ENCODE measurements at places on chromosomes 11 and 22.
A peak's percentile ranks its signal among the peaks of the same experiment; 100 is the strongest.

DNA sequence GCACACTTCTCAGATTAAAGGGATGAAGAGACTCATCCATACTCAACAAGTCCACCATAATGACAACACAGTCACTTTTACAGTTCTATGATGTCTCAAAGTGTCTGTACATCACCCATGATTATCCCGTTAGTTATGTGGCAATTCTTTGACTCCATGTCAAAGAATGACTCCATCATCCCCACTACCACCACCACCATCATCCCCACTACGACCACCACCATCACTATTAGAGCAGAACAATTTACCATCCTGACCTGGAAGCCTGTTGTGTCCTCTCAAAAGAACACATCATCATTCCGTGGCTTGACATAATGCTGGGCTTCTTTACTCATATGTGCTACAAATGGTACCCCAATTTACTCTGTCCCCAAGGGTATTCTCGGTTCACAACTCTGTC lies 13.7 kb downstream of the PRR5L start:
- no peak for DNase-seq

- no peak for DNase-seq
These were observed 14.6 kb downstream of the KCNA4 start for GRCh38 chr11:30002157-30002785.

DNA sequence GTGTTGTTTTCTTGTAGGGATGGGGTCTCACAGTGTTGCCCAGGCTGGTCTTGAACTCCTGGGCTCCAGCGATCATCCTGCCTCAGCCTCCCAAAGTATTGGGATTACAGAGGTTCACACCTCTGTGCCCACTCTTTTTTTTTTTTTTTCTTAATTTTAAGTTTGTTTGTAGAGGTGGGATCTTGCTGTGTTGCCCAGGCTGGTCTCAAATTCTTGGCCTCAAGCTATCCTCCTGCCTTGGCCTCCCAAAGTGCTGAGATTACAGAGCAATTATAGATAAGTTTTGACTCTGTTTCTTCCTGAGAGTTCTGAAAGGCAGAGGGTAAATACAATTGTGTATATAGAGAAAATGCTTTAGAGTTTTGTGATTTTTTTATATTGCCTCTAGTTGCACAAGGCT lies 160.4 kb downstream of the TEAD1 start:
- DNase-seq = no peak

GRCh38 chr11:103798026-103798425 lies 238.4 kb upstream of the DDI1 start:
- no peak for DNase-seq

GRCh38 chr11:70640408-70640807 lies 242.1 kb downstream of the CTTN start:
- DNase-seq = no peak

GRCh38 chr11:14894657-14895598 lies 2.9 kb upstream of the CYP2R1 start:
- DNase-seq = no peak

DNA sequence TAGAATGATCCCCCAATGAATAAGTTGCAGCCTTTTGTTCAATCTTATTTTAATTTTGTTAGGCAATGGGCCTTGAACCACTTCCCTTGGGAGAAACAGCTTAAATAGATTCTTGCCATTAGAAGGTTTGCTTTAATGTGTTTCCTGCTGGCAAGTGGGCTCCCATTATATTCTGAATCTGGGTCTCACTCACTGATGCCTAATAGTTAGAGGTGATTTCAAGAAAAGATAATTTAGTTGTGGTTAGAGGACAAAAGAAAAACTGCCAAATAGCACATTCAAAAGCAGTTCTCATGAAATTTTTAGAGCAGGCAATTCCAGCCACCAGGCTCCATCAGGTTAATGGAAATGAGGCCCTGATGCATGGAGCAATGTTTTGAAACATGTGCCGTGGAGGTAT lies 362.6 kb upstream of the CHORDC1 start:
- DNase-seq = no peak

DNA sequence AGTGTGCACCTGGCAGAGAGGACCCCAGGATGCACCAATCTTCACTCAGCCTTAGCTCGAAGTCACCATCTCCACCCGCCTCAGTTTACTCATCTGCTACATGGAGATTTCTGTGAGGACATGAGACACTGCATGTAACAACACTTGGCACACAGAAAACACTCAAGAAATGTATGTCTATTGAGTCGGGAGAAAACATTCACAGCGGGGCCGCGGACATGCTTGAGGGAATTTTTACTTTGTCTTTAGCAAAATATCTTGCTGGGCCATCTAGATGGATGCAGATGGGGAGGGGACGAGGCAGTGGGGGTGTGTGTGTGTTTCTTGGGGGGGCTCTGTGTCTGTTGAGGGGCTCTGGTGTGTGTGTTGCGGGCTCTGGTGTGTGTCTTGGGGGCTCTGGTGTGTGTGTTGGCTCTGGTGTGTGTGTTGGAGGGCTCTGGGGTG lies 28.4 kb upstream of the RFPL3 start:
- no peak for DNase-seq

GRCh38 chr11:131109257-131109656 lies 193.0 kb upstream of the SNX19 start:
- DNase-seq = no peak

- DNase-seq = no peak
These were observed 3.6 kb upstream of the OR2AT4 start for GRCh38 chr11:75100314-75100713.

GRCh38 chr11:47498149-47498548 lies 49.2 kb upstream of the RAPSN start:
- no peak for DNase-seq

DNA sequence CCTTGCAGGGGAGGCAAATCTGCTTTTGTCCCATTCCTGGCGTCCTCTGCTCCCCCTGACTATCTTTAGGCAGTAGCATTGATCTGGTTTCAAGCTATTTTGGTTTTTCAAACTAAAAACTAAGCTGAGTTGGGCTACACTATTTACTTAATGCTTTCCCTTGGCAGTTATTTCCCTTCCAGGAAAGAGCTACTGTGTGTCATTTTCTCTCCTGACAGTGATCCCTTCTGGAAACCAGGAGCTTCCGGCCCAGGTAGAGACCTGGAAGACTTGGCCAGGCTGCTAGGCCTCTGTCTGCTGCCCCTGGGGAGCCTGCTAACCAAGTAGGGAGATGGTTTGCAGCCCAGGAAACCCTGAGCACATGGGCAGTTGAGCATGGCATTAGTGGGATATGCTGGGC lies 35.0 kb downstream of the NAV2 start:
- DNase-seq = no peak

- DNase-seq = no peak
These were observed 6.5 kb downstream of the APOBEC3A start for GRCh38 chr22:38963872-38964271.

GRCh38 chr22:44494497-44494896 lies 3.5 kb downstream of the RTL6 start:
- DNase-seq = no peak

GRCh38 chr11:30025396-30026139 lies 8.7 kb upstream of the KCNA4 start:
- DNase-seq = no peak

DNA sequence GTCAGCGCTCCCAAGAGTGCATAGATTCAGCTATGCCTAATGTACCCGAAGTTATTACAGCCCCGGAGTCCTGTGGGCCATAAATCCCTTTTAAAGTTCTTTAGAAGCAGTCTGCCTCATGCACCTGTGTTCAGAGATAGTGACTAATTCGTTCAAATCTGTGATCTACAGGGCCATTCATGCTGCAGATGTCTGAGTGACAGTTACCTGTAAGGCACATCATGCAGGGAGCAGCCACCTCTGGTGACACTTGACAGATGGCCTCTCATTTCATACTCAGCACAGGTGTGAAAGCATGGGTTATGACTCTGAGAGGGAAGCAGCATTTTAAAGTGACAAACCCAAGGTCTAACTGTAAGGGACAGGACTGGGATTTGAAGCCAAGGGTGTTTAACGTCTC lies 2.4 kb upstream of the E2F8 start:
- DNase-seq = no peak

- DNase-seq = no peak
These were observed 496 bp downstream of the SYT7 start for GRCh38 chr11:61580271-61580888.

- no peak for DNase-seq
These were observed 1.5 kb downstream of the OLFML1 start for GRCh38 chr11:7486781-7487140.

- DNase-seq = no peak
These were observed 22.9 kb downstream of the RAB38 start for GRCh38 chr11:88152381-88152780.

DNA sequence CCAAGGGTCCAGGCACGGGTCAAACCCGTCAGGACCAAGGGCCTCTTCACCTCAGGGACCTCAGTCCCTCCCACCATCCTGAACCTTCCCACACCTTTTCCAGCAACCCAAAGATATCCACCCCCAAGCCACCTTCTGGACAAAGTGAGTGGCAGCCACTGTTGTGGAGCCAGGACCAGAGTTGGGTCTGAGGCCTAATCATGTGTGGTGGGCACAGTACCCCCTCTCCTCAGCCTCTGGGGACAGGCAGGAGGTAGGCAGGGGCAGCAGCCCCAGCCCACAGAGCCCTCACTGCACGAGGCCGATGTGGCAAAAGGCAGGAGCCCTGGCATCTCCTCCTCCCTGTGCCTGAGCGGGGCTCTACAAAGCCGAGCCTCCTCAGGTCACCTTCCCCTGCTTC lies 2.5 kb downstream of the KCNJ11 start:
- DNase-seq = no peak

GRCh38 chr11:125091247-125091876 lies 20.1 kb downstream of the TMEM218 start:
- DNase-seq = no peak

- no peak for DNase-seq
These were observed 320.5 kb upstream of the ANO3 start for GRCh38 chr11:26011474-26011873.

GRCh38 chr11:16278273-16278672 lies 78.1 kb downstream of the SOX6 start:
- no peak for DNase-seq

DNA sequence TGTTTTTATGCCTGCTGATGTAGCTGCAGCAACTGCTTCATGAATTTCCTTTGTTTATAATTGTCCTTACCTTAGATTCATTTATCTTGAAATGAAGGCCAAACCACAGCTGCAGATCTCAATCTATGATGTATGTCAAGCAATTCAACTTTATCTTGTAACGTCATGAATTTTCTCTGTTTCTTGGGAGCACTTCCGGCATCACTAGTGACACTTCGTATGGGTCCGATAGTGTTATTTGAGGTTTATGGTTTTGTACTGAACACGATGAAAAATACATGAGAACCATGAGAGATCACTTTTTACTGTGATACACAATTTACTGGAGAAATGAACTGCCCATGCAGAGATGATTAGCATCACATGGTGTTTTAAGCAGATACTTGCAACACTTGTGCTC lies 98.5 kb downstream of the CSTPP1 start:
- DNase-seq = no peak

DNA sequence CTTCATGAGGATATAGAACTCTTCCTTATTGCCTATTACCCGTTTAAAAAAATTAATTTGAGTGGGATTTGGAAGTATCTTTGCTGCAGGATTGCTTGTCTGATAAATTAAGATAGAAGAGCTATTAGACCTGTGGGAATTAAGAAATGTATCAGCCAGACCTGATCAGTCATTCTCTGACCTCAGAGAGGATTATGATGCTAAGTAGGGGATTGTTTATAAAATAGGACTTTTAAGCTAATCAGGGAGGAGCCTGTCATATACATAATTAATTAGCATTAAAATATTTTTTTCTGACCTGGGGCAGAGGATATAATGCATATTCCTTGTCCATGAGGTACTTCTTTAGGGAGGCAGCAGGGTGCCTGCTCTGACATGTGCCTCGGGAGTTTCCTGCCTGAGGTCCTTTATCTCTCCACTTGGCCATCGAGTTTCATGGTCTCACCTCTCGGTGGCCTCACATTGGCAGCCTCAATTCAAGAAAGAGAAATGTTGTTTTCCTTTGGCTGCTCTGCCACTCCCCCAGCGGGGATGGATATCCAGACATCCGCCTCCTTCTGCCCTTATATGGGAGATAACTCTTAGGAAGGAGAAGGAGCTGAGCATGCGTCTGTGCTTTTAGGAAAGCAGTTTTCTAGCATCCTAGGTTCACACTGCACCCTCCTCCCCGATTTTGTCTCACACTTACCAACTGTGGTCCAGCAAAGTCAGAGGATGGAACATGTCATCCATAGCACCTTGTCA lies 41.1 kb downstream of the DIXDC1 start:
- no peak for DNase-seq

GRCh38 chr22:49234459-49234858 lies 593.2 kb downstream of the BRD1 start:
- DNase-seq = no peak

- no peak for DNase-seq
These were observed 142.3 kb downstream of the OR4C45 start for GRCh38 chr11:50174975-50175374.

GRCh38 chr11:35040221-35040942 lies 98.6 kb upstream of the CD44 start:
- peak; percentile 43 for DNase-seq

DNA sequence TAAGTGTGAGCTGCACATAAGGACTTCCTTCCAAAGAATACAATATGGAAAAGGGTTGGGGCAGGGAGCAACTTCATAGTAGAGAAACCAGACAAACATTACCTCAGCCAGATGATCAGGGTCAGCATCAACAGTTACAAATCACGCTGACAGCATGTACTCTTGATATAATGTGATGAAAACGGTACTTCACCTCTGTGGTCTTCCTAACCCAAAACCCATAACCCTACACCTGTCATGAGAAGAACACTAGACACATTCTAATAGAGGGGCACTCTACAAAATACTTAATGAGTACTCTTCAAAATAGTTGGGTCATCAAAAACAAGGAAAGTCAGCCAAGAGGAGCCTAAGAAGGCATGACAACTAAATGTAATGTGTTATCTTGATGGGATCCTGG lies 43.9 kb downstream of the RRAS2 start:
- DNase-seq = no peak

- DNase-seq = no peak
These were observed 78.0 kb upstream of the PPARA start for GRCh38 chr22:46072110-46072881.

- no peak for DNase-seq
These were observed 1.7 kb downstream of the ADAMTS15 start for GRCh38 chr11:130449996-130450769.

GRCh38 chr11:704781-705645 lies 1.0 kb upstream of the EPS8L2 start:
- DNase-seq = no peak

- DNase-seq = no peak
These were observed 627.8 kb upstream of the ANO5 start for GRCh38 chr11:21564833-21565682.

DNA sequence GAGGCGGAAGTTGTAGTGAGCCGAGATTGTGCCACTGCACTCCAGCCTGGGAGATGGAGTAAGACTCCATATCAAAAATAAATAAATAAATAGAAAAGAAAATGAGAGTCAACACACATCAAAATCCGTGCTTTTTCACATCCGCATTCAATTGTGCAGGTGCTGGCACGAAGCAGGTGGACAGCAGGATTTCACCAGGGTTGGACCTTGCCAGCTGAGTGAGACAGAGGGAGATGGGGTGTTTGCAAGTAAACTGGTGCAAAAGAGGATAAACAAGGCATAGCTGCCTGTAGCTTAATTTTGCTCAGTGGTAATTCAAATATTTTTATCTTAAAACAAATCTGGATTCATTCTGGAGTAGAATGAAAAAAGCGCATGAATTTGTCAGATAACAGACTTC lies 23.3 kb upstream of the DNAL4 start:
- no peak for DNase-seq

All from T-helper 17 cell (primary cell).